ENCODE measurements at places on chromosomes 2 and 18.

GRCh38 chr2:32942793-32943485, 3.8 kb upstream of the LTBP1 start:
- no peak for DNase-seq

DNA sequence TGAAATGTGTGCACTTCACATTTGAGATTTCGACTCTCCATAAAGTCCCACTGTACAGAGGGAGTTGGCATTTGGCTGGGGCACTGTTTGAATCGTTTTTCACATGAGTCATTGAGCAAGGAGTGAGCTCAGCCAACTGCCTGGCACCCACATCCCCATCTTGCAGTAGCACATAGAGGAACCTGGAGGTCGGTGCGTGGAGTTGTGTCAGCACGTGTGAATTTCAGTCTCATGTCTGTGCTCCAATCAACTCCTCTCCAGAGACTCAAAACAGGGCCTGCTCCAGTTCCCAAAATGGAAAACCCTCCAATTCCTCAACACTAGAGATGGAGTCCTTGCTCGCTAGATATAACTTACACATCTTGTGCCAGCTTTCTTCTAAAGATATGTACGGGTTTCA, 126.8 kb upstream of the CAPN13 start:
- no peak for DNase-seq

GRCh38 chr2:100427627-100428258, 10.3 kb upstream of the CHST10 start:
- peak; percentile 46 for DNase-seq

DNA sequence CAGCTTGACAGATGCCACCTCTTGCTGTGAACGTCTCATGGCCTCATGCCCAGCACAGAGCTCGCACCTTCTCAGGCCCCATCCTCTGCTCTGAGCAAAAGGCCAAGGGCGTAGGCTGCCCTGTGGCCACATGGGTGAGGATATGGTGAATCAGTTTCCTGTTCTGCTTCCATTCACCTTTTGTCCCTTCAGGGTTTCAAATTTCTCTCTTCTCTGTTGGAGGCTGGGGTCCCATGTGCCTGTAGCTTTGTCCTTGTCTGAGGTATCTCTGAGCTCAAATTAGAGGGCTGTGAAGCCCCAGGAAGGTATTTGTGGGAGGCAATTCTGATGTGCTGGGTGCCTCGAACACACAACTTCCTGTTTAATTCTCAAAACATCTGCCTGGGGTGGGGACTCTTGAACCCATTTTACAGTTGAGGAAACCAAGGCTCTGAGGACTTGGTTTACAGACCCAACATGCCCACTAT, 29.0 kb downstream of the ZAP70 start:
- DNase-seq = no peak

DNA sequence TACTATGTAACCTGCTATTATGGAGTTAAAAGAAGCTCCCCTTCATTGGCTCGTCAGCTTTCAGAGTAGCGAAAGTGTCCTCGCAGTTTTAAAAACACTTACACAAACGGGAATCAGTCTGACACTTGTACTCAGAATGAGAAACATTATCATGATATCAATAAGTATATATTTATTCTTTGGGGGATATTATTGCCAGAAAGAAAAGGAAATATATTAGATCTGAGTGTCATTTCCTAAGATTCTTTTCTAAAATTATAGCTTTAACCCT, 584.5 kb downstream of the ZEB2 start:
- no peak for DNase-seq

GRCh38 chr2:120747706-120748105, 12.0 kb downstream of the GLI2 start:
- no peak for DNase-seq

DNA sequence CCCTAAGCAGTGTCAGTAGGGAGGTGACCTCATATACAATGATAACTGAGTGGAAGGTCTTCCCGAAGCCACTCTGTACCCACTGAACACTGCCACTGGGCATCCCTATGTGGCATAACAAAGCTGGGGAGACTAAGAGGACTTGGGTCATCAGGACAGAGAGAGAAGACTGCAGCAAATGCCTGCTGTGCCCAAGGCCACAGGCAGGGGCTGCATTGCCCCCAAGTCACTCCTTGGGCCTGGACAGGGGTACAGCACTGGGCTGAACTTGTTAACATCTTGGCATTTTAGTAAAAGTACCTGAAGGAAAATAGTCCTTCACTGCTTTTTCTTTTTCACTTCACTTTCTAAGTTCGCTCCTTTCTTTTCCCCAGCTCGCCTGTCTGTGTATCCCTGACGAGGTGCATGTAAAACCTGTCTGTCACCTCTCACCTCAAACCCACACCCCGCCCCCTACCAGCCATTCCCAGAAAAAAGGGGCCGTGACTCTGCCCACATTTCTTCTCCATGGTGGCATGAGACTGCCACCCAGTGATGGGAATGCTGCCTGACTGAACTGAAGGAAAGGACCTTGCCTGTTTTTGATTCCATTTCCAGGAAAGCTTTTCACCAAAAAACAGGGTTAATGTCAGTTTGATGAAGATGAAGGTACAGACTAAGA, 62.9 kb downstream of the MTHFD2 start:
- no peak for DNase-seq

DNA sequence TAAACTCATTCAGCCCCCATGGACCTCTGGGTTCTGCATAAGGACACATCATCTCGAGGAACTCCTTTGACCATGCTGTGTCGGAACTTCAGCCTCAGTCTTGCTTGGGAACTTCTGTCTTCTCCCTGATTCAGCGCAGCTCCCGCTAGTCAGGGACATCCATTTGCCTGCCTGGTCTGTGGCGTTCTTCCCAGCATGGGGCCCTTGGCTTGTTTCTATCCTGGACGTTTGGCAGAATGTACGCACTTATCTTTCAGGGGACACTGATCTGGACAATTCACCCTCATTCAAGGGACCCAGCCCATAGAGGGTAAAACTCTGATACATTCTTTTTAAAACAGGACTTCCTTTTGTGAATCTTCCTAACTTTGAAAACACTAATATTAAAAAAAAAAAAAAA, 75.8 kb upstream of the WIPF1 start:
- DNase-seq = no peak

DNA sequence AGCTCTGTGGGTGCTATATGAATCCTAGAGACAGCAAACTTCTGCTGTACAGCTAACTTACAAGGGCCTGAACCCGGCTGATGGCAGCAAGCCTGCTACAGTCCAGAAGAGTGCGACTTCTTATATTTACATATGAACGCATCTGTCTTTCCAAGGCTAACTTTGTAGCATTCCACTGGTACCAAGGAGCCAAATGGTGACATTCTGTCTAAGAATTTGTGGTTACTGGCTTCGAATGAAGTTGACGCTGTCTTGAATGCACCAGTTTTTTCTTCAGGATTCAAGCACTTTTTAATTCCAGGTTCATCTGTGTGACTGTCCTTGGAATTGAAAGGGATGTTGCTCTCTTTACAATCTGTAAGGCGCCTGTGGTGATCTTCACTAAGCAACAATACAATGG, 42.4 kb downstream of the THUMPD2 start:
- DNase-seq = no peak

DNA sequence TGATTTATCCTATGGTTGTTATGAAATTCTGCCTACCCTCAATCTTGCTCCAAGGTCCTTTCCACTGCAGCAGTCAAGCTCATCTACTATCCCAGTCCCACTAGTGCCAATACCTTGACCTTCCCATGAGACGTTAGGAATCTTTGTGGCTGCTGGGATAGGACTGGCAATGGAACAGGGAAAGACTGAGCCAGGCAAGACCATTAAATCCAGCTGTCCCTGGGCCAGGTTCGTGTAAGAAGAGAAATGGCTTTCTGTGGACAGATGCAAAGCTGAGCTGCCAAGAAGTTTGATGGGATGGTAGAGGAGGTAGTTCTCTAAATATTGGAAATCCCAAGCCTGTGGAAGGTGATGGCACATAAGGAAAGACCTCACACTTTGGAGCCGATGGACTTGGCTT, 50.1 kb upstream of the TMEM17 start:
- DNase-seq = no peak

- DNase-seq = no peak
Observed at GRCh38 chr2:199419428-199419827, 38.3 kb downstream of the SATB2 start.

- DNase-seq = no peak
Observed at GRCh38 chr18:23684515-23685197, 4.6 kb upstream of the LAMA3 start.

- peak; percentile 42 for DNase-seq
Observed at GRCh38 chr2:120661551-120661950, 74.1 kb upstream of the GLI2 start.

- no peak for DNase-seq
Observed at GRCh38 chr2:188523919-188524318, 232.2 kb downstream of the GULP1 start.

- DNase-seq = no peak
Observed at GRCh38 chr2:37589298-37589697, 82.1 kb downstream of the CDC42EP3 start.

DNA sequence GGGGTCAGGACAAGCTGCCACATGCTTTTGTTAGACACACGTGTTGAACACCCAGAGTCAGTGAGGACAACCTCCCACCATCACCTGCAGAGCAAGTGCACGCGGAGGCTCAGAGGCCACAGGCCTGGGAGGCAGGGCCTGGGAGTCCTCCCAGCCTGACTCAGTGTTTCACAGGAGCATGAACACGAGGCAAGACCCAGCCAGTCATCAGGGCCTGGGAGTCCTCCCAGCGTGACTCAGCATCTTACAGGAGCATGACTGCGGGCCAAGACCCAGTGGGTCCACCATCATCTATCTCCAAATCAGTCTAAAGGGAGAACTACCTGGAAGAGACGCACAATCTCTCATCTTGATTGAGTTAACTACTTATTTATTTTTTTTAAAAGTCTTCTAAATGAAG, 112.6 kb upstream of the PXDN start:
- no peak for DNase-seq

- DNase-seq = no peak
Observed at GRCh38 chr2:112201696-112202430, 53.0 kb downstream of the ZC3H8 start.

DNA sequence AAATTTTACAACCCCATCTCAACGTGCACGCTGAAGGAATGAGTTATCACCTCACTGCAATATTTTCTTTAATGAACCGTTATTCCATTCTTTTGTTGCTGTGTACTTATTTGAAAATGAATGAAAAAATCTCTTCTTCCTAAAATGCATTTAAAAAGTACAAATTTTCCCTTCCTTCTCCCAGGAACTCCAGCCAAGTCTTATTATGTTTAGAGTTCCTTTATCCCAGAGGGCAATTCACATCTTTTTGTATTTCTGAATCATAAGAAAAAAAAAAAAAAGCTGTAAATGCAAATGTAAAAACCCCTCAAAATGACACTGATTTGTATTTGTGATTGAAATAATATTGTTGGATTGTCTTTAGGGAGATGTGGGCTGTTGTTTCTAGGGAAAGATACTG, 2194.3 kb upstream of the CELF4 start:
- DNase-seq = no peak

GRCh38 chr2:128792476-128793054, 473.9 kb upstream of the HS6ST1 start:
- DNase-seq = no peak

GRCh38 chr2:142130111-142131009, 456 bp downstream of the LRP1B start:
- DNase-seq = peak; percentile 66

GRCh38 chr2:160349306-160349705, 144.3 kb downstream of the RBMS1 start:
- DNase-seq = no peak

- no peak for DNase-seq
Observed at GRCh38 chr2:143128681-143129580, at the start of gene ARHGAP15. Gene ARHGAP15, plus strand, starts transcription at chr2:143129419.

- no peak for DNase-seq
Observed at GRCh38 chr2:73892631-73893329, at the start of gene ACTG2. Gene ACTG2, plus strand, starts transcription at chr2:73893008. Its CDS starts 8,304 bp downstream, at chr2:73901312.

GRCh38 chr18:55857956-55858355, 270.0 kb upstream of the TCF4 start:
- DNase-seq = no peak

GRCh38 chr2:218281449-218281848, 10.9 kb downstream of the TMBIM1 start:
- no peak for DNase-seq

- DNase-seq = no peak
Observed at GRCh38 chr18:10312326-10313015, 142.0 kb upstream of the APCDD1 start.

GRCh38 chr2:105166688-105167087, 74.9 kb upstream of the GPR45 start:
- DNase-seq = no peak

DNA sequence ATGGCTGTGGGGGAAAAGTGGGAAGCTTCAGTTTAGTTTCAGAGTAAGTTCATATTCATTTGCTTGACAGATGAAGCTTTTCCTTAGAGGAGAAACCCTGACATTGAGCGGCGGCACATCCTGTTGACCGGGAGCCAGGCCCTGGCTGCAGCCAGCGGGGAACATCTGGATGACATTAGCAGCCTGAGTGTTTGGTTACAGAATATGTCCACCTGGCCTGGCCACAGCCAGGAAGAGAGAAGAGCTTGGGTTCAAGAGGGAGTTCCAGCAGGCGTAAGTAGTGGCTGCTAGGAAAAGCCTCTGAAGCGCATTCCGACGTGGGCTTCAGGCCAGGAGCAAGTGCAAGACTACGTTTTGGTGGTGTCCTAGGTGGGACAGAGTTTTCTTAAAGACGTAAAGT, 144.9 kb upstream of the MYCN start:
- no peak for DNase-seq

DNA sequence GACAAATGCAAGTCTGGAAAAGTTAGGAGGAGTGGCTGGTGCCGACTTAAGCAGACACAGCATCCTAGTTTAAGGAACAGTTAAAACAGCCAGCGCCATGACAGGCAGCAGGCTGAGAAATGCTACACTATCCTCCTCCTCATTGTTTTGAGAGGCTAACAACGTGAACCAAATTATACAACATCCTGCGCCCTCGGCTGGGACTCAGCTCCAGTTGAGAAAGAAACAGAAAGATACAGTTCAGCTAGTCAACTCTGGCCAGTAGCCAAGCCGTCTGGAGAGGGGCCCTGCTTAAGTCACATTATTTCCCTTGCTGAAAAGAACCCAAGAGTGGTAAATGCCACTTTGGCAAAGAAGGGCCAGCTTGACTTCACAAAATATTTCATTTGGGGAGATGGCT, 90.2 kb downstream of the BCL11A start:
- peak; percentile 31 for DNase-seq

DNA sequence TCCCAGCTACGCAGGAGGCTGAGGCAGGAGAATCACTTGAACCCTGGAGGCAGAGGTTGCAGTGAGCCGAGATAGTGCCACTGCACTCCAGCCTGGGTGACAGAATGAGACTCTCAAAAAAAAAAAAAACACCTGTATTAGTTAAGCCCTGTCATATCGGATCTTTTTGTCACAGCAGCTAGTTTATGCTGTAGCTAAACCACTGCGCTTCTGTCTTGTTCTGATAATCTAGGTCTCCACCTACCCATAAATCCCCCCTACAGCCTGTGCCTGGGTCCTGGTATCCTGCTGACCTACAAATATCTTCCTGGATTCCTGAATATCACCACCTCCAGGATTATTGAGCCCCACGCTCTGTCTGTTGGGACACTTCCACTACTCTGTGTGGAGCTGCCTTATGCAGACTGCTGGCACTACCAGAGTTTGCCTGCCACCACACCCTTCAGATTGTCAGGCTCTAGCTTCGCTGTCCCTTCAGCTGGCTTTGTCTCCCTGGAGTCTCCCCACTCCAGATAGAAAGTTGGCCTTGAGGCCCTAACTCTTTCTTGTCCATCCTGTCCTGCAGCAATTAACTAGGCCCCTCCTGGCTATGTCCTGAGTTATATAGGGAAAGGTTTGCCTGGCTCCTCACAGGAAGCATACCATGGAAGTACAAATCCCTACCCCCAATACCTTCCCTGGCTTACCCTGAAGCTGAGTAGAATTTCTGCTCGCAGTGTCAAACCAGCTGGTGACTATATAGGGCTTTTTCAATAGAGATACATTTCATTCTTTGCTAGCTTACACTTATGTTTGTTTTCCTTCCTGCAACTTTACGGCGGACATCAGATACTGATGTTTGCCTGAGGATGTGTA, 136.0 kb upstream of the SERTAD2 start:
- DNase-seq = no peak
